ENCODE measurements at places on chromosomes 1 and 21.

DNA sequence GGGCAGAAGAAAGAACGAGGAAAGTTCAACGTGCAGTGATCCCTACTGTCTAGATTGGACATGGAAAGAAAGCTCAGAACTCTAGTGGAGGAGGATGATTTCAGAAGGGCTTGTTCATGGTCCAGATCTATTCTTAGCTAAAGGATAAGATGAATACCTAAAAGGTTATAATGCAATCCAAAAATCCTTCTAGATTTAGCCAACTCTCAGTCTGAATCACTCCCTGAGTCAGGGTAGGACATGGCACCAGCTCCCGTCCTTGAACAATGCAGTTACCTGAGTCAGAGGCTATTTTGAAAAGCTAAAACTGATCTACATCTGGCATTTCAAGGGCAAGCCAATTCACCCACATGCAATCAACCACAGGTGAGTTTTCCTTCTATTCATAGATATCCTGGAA is 38.8 kb upstream of the HIVEP3 start:
- peak; percentile 94 for DNase-seq

DNA sequence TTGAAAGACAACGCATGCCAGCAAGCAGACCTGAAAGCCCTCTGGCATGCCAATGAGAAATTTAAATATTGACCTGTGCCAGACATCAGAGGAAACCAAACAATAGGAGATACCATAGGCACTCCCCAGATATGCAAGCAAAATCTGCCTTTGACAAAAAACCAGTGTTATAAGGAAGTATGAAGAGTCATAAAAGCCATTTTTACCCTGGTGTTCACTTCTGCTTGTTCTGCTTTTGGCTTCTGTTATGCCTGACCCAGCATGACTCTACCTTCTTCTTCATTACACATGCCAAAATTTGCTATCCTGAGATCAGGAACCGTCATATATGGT is 26.4 kb downstream of the NPHS2 start:
- DNase-seq = no peak

- no peak for DNase-seq
Measured at GRCh38 chr1:216826646-216827045, 103.4 kb upstream of the ESRRG start.

DNA sequence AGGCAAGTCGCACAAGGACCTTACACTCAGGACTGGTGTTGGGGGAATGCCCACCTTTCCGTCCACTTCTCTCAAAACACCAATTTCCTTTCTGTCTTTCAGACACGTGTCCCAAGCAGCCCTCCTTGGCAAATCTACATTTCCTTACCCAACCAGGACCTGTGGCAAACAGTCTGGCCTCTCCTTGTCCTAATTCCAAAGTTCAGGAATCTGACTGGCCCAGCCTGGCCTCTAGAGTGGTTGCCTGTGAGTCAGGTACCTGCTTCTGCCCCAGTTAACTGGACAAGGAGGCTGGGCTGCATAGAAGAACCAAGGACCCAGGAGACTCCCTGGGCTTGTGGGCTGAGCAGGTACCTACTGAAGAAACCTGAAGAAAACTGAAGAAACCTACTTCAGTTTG is 34.3 kb upstream of the CITED4 start:
- DNase-seq = no peak

DNA sequence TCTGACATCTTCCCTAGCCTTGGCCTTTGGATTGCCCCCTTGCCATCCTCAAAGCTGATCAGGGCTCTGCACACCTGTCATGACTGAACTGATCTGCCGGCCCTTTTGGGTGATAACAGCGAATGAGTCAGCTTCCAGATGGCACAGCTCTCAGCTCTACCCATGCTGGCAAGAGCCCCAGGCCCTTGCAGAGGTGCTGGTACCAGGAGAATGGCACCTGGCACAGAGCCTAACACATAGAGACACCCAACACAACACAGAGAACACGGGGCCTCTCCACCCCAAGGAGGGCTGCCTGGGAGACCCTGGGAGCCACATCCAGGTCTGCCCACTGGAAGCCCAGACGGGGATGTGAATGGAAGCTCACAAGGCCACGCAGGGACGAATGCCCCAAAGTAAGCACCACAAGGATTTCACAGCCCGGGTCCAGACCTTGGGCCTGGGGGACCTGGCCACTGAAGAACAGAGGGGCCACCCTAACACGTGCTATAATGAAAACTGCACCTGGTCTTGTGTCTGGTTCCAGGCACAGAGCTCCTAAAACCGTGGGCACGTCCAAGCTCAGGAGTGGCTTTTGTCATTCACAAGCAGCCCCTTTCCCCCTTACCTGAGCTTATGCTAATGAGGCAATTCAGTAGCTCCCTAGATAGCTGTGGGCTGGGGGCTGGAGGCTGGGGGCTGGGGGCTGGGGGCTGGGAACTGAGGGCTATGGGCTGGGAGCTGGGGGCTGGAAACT is 160.5 kb downstream of the NPHP4 start:
- DNase-seq = no peak

- DNase-seq = peak; percentile 77
Measured at GRCh38 chr1:207868774-207869721, 41.9 kb downstream of the CD34 start.

GRCh38 chr1:248897412-248898337 is 8.4 kb upstream of the PGBD2 start:
- DNase-seq = no peak

GRCh38 chr1:156590326-156591180 is 1.0 kb upstream of the NAXE start:
- DNase-seq = no peak

DNA sequence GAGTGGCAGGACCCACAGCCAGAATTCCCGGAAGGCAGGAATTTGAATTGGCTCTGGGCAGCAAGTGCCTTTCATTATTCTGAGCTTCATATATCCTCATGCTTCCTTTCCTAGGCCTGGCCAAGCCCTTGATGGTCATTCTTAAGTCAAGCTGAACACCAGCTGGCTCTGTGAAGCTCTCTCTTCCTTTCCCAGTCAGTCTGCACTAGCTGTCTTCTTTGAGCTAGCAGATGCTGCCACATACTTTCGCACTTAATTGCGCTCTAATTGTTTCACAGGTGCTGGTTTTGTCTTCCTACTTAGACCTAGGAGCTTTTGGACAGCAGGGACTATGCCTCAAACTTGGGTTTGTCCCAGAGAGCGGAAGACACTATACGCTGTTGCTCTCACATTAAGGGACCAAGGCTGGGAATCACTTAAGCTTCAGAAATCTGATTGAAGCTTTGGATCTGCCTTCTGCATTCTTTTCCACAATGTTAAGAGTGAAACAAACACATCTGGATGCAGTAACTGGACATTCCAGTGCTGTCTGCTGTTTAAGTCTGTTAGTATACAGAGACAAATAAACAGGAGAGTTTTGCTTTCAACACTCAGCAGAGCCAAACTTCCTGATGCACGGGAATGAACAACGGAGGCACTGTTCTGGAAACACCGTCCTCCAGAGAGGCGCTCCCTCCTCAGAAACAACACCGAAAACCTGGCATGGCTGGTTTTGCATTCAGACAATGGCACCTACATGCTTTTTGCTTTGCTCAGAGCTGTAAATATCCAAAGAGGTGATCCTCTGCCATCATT is 2.2 kb downstream of the TLR5 start:
- no peak for DNase-seq

DNA sequence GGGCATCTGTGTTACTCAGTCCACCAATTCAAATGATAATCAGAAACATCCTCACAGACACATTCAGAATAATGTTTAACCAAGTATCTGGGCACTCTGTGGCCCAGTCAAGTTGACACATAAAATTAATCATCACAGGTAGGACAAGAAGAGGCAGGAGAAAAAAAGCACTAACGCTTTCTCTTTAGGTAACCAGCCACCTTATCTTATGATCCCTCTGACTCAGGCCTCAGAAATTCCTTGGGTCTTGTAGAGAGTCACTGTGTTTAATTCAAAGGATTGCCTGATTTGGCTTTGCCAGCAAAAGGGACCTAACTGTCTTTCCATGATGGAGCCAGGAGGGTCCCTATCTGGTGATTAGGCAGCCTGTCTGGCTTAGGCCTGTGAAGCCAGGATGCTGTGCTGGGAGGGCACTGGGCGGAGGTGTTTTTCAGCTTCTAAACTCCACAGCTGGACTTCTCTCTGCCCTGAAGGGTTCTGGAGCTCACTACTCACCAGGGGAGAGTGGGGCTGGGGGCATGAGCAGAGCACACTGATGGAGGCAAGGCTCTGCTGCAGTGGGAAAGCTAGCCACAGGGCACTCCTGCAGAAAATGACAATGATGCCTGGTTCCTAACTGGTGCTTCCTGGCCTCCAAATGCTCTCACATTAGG is 36.4 kb upstream of the STUM start:
- DNase-seq = no peak

GRCh38 chr1:156599811-156600210 is 1.5 kb downstream of the GPATCH4 start:
- peak; percentile 46 for DNase-seq

DNA sequence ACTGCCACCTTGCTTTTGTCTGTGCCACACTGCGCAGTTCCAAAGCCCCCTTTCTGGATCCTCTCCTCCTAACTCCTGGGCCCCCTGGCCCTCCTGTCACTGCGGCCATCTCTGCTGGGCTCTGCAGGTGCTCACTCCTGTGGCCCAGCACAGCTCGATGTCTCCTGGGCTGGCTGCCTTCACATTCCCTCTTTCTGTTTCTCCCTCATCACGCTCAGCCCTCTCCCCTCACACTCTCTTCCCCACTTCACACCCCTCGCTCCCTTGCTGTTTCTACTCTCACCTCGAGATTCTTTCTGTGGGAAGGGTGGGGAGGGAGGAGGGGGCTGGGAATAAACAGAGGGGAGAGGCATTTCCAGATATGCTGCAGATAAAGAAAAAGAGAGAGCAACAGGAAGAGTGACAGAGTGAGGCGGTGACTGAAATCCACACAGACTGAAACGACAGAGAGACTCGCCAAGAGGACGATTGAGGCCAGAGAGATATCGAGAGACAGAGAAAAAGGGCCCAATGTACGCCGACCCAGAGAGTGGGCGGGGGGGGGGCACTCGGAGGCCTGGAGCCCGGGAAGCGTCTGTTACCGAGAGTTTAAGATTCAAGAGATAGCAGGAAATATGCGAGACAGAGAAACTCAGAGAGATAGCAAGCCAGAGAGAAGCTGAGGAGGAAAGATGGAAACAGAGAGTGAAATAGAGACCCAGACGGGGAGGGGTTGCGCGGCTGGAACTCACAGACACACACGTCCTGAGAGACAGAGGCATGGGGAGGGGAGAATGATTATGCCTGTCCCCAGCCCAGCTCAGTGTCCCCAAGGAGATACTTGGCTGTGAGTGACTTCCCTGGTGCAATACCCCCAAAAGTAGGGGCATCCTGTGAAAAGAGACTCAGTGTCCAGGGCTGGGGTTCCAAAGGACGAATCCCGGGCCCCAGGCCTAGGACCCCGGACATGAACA is 666 bp downstream of the CSF3R start:
- DNase-seq = no peak

DNA sequence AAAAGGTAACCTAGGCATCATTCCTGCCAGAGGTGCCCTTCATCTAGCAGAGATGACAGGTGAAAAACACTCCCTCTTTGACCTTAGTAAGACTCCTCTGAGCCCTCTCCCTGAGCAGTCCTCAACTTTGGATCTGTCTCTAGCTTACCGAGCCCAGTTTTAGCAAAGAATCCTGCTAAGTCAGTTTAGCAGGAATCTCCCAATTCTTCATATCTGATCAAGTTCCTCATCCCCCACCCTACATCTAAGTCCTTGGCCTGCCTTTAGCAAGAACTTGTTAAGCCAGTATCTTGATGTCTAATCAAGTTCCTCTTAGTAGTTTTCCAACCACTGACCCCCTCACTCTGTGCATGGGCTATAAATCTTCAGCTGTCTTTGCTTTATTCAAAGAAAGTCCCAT is 235.6 kb downstream of the OMA1 start:
- DNase-seq = no peak

DNA sequence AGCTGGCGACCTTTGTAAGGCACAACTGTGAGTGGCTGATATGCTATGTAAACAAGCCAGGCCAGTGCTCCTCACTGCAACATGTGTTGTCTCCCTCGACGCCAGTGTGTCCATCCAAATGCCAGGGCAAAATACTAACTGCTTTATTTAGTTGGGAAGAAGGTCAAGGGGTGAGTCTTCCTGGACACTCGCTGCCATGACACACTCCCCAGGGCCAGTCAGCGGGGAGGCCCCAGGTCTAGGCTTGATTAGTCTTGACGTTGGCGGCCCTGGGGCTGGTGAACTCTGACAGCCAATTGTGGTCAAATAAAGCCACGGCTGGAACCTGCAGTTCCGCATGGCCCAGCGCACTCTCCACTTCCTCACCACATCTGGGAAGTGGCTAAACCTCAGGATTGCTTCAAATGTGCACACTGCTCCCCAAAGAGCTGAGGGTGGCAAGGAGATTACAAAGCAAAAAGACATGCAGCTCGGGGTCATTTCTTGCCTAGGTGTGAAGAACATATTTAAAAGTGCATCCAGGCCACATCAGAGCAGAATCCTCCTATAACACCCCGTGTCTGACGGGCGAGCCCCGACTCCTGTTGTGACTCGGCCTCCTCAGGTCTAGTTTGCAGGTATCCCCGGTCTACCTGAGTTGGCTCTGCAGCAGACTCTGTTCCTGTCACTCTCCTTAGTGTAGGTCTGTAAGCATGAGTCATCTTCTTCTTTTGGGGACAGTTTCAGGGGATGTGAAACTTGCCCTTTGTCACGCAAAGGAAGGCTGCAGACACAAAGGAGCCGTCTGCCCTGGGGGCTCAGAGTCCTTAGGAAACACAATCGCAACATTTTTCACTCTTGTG is 183.5 kb downstream of the RUNX1 start:
- DNase-seq = no peak

DNA sequence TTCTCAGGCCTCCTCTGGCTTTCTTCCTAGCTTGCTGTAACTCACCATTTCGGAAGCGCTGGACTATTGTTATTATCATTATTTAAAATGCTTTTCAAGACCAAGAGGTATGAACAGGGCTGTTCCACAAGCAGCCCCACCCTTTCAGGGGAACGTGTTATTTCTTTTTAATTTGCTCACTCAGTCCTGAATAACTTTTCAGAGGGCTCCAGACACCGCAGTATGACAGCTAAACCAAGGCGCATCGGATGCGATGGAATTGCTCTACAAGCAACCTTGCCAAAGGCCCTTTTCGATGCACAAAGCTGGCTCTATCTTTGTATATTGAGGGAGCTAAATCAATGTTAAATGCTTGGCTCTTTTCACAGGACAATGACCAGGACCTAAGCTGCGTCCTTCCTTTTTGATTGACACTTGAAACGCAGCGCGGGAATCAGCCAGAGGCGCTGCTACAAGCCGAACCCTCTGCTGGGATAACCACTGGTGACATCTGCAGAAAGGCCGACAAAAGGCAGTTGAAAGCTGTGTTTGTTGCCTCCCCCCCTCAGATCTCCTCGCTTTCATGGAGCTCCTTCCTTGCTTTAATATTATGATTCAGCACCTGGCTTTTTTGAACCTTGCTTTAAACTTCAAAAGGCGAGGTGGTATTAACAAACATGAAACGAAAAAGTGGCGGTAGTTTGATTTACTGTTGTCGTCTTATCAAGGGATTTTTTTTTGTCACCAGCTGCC is 204.7 kb upstream of the PROX1 start:
- DNase-seq = no peak

GRCh38 chr1:157090196-157090647 is 9.4 kb downstream of the ETV3L start:
- peak; percentile 59 for DNase-seq

GRCh38 chr1:3796215-3797061 is at the start of gene LRRC47:
LRRC47 (minus strand) TSS chr1:3796498; CDS start chr1:3796476, 22 bp downstream.
- DNase-seq = peak; percentile 87

- no peak for DNase-seq
Measured at GRCh38 chr21:21366277-21366676, 368.1 kb downstream of the NCAM2 start.

- DNase-seq = no peak
Measured at GRCh38 chr1:20462397-20462796, 23.6 kb downstream of the CAMK2N1 start.
